GM23338 (cell line): ENCODE measurements at places on chromosomes 5 and 9. TPM values are rescaled to one million over a fixed set of nuclear protein-coding genes. Genes with fewer than 3 reads are reported as not detected.

Gene CCDC183
- polyA plus RNA-seq, result 1.2 and 1.6 TPM in 2 replicates

Gene PCDHGA9
- 0.50 and 0.54 TPM in 2 replicates for polyA plus RNA-seq

Gene MYORG
- 1.3 and 1.5 TPM in 2 replicates for polyA plus RNA-seq

Gene BARHL1
- polyA plus RNA-seq, result not detected in 2 replicates

Gene SUSD3
- polyA plus RNA-seq, result 6.9 and 8.3 TPM in 2 replicates

Gene MAML1
- polyA plus RNA-seq, result 9.6 and 9.8 TPM in 2 replicates

Gene PTPA
- 53.9 and 57.3 TPM in 2 replicates for polyA plus RNA-seq

Gene CCDC152
- 75.9 and 76.8 TPM in 2 replicates for polyA plus RNA-seq

Gene AJM1
- 0.28 and 0.36 TPM in 2 replicates for polyA plus RNA-seq

Gene CEL
- polyA plus RNA-seq, result 0.26 and 0.27 TPM in 2 replicates

Gene NIPAL4
- polyA plus RNA-seq, result 0.10 TPM in 1 of 2 replicates, not detected in the other

Gene PCDHGA6
- polyA plus RNA-seq, result 0.99 and 1.2 TPM in 2 replicates

Gene FBP2
- polyA plus RNA-seq, result 0.17 TPM in 1 of 2 replicates, not detected in the other

Gene MYOT
- 0.58 TPM in 1 of 2 replicates, not detected in the other for polyA plus RNA-seq
